Cardiac fibroblast (primary cell): ENCODE measurements at places on chromosomes 11 and 22.

DNA sequence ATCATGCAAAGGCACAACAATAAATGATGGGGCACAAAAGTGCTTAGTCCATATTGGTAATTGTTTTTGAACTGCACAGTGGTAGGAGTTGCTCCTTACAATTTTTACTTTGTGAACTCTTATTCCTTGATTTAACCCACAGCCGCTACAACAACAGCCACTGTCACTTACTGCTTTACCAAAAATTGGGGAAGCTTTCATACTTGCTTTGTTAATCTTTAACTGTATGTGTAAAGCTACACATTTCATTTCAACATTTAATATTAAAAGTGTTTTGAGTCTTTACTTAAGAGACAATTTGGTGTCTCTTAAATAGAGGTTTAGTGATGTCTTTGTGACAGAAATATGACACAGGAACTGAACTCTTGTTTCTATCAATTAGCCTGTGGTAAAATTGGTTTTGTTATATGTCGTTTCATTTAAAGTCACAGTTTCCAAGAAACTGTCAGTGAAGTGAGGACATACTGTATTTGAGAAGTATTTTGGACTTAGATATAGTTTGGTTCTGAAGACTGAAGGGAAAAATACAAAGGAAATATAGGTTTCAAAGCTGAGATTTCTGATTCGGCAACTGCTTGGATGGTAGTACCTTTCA is 6.5 kb upstream of the IL18BP start:
- DNase-seq, result no peak

GRCh38 chr11:117818041-117818873 is 6.3 kb downstream of the FXYD2 start:
- DNase-seq, result peak; percentile 66

GRCh38 chr11:10208131-10208575 is 85.9 kb downstream of the SBF2 start:
- peak; percentile 66 for DNase-seq

GRCh38 chr11:84930863-84931262 is 696.3 kb downstream of the DLG2 start:
- no peak for DNase-seq

- DNase-seq, result no peak
These were observed 40.5 kb downstream of the DKK3 start for GRCh38 chr11:11967669-11968510.
